Right lung (tissue), 10 donors: ENCODE measurements at places on chromosomes 4 and X.

- peak; percentile 83 for DNase-seq
Measured at GRCh38 chrX:115892787-115893671, 277.5 kb upstream of the AGTR2 start.

DNA sequence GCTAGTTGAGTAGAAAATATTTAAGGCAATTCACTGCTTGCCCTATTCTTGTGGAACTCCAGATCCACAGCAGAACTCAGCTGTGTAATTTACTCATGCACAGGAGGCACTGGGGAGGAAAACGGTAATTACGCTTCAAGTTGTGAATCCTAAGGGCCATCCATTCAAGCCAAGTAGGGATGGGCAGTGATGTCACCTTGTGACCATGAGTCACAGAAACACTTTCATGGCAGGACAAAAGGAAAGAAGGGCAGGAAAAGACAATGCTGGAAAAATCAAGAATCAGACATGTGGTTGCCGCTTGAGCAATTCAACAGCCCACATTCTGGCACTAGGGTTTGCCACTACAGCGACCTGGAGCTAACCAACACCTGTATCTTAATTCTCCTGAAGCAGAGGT is 1.4 kb downstream of the PAQR3 start:
- no peak for DNase-seq

GRCh38 chrX:32269866-32270265 is 941.5 kb downstream of the DMD start:
- peak; percentile 61 for DNase-seq

DNA sequence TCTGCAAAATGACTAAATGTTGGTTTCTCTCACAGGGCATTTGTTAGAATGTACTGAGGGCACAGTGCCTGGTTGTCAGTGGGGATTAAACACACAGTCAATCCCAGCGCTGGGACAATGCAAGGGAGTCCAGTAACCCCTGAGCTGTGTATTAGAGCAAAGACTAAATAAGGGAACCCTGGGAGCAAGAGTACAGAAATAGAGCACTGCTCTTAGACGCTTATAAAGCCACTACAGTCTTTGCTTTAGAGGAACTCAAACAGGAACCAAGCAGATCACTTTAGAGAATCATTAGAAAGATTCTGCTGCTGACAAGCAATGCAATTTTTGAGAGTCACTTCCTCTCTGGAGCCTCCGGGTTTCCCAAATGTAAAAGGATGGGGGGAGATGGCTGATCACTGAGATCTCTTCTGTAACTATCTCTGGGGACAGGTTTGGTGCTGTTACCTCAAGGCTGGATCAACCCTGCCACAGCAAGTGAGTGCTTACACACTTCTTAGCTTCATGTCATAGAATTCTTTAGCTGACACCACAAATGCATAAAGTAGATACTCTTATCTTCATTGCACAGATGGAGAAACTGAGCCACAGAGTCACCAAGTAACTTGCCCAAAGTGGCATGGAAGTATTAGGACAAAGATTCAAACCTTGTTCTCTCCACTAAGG is 137.8 kb upstream of the CPEB2 start:
- no peak for DNase-seq

DNA sequence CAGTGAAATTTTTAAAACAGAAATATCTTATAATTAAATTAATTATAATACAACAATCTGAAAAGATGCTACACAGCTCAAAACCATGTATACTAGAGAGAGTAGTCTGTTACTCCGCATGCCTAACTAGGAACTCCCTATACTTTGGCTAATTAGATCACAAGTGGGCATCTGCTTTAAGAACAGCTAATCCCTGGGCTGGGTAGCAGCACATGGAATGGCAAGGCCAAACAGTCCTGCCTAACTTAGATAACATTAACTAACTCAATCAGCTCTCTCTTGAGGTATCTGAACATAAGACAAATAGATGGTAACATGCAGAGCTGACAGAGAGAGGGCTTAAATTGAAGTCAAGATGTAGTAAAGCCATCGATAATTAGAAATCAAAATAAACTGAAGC is 9.9 kb downstream of the CHIC2 start:
- no peak for DNase-seq

DNA sequence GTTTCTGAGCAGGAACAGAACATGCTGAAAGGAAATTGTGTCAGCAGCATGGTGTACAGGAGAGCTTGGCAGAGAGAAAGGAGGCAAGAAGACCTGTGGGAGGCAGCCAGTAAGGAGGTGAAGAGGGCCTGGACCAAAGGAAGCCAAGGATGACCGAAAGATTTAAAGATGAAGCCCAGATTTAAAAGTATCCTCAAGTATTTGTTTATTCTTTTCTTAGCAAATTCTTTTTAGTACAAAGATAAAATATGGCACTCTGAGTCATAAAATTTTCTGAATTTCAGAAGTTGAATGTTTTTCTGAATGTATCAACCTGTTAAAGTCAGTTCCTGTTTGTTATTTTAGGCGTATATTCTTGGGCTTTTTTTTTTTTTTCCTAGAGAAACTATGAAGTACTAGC is 3.5 kb downstream of the PKD2 start:
- DNase-seq = no peak

DNA sequence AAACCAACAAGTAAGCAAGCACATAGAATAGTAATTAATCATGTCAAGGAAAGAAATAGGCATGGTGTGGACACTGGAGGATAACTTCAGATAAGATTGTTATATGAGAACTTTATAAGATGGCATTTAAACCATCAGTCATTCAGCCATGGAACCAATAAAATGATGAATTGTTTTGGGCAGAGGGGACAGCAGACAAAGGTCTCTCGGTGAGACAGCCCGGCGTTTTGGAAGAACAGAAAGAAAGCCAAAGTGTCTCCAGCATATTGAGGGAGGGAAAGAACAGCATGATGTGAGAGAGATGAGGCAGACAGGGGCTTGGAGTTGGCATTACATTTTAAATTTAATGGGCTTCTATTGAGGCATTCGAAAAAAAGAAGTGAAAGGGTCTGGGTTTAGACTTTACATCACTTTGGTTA is 883 bp upstream of the PPM1K start:
- DNase-seq = no peak

- no peak for DNase-seq
Measured at GRCh38 chrX:18885328-18886004, 98.4 kb downstream of the PHKA2 start.

DNA sequence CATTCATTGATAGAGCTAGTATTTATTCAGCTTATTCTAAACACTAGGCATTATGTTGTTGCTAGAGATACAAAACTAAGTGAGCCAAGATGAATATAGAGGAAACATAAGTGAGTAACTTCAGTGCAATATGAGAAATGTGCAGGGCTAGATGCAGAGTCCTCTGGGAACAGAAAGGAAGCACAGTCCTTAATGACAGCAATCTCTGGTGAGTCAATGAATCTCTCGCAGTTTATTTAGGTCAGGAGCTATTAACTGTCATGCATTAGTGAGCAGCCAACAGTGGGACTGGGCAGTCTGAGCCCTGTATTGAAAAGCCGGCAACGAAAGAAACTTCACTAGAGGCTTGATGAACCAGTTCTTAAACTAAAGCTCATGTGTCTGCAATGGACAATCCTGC is 598.1 kb upstream of the MAGEB2 start:
- DNase-seq = no peak

DNA sequence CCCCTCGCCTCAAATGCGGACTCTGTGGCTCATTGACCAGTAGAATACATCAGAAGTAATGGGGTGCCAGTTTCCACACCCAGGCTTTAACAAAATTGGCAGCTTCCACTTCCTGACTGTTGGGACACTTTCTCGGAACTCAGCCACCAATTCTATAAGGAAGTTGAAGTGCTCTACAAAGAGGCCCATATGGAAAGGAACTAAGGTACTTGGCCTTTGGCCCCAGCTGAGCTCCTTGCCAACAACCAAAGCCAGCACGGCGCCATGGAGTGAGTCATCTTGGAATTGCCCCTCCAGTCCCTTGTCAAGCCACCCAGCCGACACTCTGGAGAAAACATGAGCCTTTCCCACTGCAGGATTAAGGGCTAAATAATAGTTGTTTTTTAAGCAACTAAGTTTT is 262.2 kb upstream of the INTU start:
- peak; percentile 83 for DNase-seq

DNA sequence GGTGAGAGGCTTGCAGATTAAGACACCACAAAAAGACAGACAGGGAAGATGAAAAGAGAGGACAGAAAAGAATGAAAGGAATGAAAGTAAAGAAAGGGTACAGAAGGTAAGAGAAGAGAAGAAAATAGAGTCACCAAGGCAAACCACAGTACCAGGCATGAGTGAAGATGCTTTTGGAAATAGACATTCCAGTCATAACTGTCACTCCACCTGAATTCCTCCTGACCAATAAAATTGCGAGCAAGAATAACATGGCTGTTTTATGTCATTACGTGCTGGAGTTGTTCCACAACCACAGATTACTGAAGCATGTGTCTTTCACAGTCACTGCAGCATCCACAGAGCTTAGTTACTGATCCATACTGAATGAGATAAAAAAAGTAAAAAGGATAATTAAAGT is 864.9 kb upstream of the SLIT2 start:
- no peak for DNase-seq

DNA sequence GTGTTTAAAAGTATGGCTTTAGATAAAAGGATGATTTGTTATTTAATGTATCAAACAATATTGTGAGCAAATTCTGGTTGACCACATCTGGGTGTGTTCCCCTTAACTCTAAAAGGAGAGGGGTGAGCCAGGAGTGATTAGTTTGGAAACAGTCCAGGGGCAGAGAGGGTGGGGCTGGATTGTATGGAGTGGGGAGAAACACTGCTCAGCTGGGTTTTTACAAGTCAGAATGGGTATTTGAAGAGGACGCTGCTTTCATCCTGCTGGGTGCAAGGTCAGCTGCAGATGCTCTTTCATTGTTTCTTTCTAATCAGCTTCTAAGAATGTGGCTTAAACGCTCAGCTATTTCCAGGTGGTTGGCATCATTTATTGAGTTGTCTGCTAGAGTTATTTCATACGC is 82.8 kb upstream of the LIMCH1 start:
- DNase-seq = peak; percentile 67

- no peak for DNase-seq
Measured at GRCh38 chrX:136193771-136194170, 46.4 kb downstream of the FHL1 start.

- no peak for DNase-seq
Measured at GRCh38 chr4:152880263-152880662, 55.9 kb upstream of the FHDC1 start.

DNA sequence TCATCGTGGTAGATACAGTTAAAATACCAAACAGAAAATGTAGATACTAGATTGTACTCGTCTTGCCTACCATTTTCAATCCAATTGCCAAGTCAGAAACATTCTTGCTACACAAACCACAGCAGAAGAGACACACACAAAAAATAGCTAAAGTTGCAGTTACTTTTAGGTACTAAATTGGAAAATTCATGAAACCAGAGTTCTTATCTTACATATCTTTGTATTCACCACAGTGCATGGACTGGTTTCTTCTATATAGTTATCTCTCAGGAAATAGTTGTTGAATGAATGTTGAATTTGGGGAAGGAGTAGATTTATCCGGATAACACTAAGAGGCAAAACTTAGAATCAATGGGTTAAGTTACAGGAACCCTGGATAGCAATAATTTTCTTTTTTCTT is 14.2 kb downstream of the COL4A5 start:
- no peak for DNase-seq

DNA sequence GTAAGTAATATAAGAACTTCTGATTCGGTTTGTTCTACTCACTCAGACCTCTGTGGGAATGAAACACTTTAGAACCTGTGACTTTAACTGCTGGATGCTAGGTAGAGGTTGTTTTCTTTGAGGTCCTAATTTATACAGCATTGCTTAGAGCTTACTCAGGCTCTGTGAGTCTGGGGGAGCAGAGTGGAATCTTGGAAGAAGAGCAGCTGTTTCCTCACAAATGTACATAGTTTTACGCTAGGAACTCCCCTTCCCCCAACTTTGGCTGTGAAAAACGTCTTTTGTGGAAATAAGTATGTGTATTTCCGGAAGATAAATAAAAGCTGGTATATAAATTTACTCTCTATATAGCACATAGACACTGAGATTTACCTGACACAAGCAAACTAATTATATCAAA is 141.4 kb downstream of the NAA11 start:
- DNase-seq = no peak

DNA sequence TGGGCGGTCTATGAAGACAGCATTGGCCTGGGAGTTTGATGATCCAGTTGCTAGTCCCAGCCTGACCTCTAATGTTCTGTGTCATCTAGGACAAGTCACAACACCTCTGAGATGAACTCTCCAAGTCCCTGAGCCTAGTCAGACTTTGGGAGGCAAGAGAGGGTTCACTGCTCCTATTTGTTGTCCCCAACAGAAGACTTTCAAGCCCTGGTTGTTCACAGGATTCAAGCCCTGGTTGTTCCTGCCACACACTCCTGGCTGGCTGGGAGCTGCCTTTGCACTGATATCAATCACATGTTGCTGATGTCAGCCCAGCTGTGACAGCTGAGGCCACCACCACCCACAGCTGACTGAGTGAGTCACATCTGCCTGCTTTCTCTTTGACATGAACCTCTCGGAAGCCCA is 253.2 kb upstream of the RASGEF1B start:
- DNase-seq = no peak

DNA sequence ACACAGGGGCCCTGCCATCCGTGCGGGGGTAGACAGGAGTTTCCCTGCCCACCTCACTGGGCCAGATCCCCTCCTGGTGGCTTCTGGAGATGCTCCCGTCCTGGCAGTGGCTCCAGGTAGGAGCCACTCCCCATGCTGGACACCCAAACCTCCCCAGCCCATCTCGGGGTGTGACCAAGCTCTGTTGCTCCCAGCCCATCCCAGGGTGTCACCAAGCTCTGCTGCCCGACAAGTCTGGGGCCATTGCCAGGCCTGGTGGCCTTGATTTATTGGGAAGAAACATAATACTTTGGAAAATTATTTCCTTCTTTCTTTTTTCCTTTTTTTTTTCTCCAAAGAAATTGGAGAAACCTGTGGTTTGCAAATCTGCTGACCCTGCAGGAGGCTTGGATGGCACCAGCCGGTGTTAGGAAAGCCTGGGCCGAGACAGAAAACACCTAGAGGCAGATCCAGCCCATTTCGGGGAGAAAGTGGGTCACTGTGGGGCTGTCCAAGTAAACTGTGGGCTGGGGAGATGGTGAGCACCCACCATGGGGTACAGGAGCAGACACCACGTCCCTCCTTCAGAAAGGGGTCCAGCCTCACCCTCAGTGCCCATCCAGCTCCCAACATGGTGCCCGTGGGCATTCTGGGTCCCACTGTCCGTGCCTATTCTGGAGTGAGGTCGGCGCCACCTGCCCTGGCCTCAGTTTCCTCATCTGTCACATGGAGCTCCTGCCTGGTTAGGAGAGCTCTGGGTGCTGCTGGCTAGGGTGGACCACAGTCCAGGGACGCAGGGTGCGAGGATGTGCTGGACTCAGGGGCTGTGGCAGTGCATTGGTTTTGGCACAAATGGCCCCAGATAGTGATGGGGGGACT is 59.4 kb upstream of the ADRA2C start:
- no peak for DNase-seq

DNA sequence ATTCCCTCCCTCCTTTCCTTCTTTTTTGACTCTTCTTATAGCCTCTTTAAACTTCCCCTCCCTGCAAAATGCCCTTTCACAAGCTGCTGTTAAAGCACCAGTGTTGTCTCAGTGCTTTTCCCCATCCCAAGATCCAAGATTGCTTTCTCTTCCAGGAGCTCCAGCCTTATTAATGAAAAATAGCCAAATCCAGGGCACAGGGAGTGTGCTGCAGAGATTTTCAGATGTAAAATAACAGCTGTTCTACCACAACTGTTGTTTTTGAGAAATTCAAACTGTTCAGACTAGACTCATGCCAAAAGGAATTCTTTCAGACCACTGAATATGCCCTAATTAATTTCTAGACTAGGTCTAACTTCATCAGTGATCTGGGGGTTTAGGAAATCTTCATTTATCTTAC is 47.0 kb upstream of the GPC3 start:
- DNase-seq = no peak

GRCh38 chr4:71713611-71714203 is 70.2 kb downstream of the GC start:
- DNase-seq = peak; percentile 43
